Aorta (tissue), 5 donors: ENCODE measurements at places on chromosomes 2 and 18.
A peak's percentile ranks its signal among the peaks of the same experiment; 100 is the strongest.

- no peak for DNase-seq
These were observed 394 bp downstream of the SCYGR3 start for GRCh38 chr2:227614246-227614645.

GRCh38 chr2:163655667-163656066 lies 80.1 kb downstream of the FIGN start:
- no peak for DNase-seq

- DNase-seq, result no peak
These were observed 58.1 kb downstream of the COA5 start for GRCh38 chr2:98550165-98550564.

GRCh38 chr2:224401641-224402342 lies at the start of gene FAM124B:
Gene FAM124B (minus strand): TSS chr2:224402107. CDS start chr2:224401768, 339 bp downstream.
- DNase-seq, result peak; percentile 79

- no peak for DNase-seq
These were observed 71.3 kb downstream of the TMEM18 start for GRCh38 chr2:605674-606608.

GRCh38 chr18:9890957-9891356 lies 5.2 kb downstream of the TXNDC2 start:
- no peak for DNase-seq

DNA sequence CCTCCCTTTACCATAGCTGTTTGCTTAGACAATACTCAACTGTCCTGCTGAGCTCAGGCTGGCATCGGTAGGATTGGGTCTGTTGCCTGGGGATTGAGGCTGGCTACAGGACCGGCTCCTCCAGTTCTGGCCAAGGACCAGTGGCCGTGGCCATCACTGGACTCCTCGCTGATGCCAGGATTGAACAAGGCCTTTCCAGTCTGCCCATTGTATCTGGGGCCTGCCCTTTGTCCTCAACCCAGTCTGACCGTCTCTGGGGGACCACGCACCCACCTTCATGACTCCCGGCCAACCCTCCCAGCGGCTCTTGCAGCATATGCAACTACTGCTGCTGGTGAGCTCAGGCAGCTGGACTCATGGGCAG lies 28.7 kb downstream of the SH2D6 start:
- no peak for DNase-seq

DNA sequence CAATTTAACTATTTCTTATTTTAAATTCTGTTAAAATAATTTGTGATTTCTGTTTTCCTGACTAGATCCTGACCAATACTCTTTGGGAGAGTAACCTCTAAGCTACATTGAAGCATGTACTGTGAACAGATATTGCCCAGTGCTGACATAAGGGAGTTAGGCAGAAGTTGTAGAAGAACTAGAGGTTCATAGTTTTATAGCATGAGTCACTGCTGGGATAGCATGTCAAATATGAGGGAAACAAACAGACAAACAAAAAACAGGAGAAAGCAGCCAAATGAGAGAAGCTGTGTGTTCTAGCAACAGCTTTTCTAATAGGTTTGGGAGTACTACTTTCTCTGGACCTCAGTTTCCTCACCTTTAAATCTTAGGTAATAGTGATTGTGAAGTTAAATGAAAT lies 72.4 kb downstream of the CERS6 start:
- no peak for DNase-seq

DNA sequence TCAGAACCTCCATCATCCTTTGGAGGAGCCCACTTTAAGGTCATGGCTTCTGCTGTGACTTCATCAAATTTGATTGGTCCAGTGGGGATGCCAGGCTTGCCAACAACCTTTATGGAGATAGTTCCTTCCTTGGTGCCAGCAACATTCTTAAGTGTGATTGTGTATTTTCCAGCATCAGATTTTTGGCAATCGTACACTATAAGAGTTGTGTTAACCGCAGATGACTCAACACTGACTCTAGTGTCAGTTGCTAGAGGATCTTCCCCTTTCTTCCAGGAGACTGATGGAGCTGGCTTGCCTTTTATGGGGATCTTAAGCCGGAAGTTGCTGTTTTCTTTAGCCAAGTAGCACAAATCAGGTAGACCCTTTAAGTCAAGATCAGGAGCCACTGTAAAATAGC lies 98.7 kb downstream of the PLEKHA3 start:
- DNase-seq, result no peak

DNA sequence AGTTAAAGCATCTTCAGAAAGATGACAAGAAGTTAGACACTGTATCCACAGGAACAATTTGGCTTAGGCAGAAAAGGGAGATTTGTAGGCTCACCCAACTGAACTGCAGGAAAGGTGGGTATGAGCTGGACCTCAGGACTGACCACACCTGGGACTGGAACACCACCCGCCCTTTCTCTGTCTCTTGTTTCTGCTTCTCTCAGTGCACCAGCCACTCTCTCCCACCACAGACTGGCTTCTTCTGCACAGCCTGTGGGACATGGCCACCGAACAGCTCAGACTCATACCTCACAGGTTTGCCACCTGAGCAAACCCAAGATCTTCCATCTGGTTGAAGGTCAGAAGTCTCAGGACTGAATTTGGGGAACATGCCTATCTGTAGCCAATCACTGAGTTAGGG lies 14.2 kb upstream of the MALT1 start:
- no peak for DNase-seq

DNA sequence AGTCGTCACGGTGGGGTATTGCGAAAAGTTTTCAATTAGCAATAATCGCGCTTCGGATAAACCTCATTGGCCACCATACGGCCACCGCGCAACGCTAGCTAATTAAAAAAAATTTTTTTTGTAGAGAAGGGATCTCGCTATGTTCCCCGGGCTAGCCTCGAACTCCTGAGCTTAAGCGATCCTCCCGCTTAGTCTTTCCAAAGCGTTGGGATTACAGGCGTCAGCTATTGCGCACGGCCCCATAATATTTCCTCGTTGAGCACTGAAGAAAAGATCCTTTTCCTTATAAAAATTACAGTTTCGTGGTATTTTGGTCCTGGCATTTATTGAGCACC lies 759 bp upstream of the ACTR1B start:
- peak; percentile 74 for DNase-seq

GRCh38 chr2:217742841-217743240 lies 260.0 kb downstream of the TNS1 start:
- no peak for DNase-seq

DNA sequence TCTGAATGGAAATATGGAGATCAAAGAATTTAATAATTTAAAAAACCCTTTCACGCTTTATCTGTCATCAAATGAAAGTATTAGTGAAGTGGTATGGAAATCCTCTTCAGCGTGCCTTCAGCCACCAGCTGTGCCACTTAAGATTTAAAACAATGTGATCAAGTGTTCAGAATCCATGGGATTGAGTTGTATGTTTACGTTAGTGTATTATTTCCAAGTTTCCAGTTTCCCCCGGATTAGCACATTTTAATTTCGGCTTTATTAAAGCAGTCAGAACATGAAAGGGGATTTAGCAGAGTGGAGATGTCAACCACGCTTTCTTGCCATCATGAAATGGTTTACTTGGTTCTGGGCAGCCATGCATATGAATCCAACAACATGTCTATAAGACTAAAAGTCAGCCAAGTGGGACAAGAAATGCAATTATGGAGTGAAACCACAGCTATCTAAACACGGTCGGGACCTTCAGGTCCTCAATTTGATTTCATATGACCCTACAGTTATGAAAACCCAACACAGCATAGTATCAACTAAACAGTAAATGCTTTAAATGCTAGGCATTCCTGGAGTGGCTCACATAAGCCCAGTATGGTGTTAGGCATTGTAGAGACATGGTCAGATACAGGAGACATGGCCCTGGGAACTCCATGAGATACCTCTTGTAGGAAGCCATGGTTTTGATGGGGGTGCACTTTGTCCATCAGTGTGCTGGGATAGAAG lies 224.9 kb upstream of the EPAS1 start:
- DNase-seq, result no peak

- DNase-seq, result no peak
These were observed 1615.1 kb downstream of the DPP10 start for GRCh38 chr2:116057538-116057937.

- DNase-seq, result no peak
These were observed 164.8 kb upstream of the DOCK10 start for GRCh38 chr2:225207043-225207442.

GRCh38 chr2:203500951-203501350 lies 34.1 kb downstream of the RAPH1 start:
- DNase-seq, result no peak

DNA sequence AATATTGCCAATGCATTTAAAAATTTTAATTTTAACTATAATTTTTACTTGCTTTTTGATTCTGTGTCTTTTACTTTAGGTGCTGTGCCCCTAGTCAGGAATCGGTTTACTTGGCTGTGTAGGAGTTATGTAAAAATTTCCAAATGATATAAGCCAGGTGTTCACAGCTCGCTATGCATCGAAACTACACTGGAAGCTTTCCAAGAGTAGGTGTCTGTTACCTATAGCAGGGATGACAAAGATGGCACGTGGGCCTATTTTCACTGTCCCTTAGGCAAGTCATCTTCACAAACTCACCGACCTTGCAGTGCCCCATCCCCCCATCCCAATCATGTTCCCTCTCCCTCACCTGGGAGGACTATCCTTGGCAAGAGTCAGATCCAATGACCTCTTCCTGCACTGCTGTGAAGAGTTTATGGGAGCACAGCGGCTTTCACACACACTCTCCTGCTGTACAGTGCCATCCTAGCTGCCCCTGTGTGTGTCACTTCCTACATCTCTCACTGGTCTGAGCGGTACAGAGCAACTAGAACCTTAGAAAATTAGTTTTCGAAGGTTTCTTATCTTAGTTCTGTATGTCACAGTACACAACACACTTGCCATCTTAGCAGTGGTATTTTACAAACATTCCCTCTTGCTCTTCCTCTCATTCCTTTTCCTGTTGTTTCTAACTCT lies 49.2 kb upstream of the NAB1 start:
- no peak for DNase-seq

DNA sequence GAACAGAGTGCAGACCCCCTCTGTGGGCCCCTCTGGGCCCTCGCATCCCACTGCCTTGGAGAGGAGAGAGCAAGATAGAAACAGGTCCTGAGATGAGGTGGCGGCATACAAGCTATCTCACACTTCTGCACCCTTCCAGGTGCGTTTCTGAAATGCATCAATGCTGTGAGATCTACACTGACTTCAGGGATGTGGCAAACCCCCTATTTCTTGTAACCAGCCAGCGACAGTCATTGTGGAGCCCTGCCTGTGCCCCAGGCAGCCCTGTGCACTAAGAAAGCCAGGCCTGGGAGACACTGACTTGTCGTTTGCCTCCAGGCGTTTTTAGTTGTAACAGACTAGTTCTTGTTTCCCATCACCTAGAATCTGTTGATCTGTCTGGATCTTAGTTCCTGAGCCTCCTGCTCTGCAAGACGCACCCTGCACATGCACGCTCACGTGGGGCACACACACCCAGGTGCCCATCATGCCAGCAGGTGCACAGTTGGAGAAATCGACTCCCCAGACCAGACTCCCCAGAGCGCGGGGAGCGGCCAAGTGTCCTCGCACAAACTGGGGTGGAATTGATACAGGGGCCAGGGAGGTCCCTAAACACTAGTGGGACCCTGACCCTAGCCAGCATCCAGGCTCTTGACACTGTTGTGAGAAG lies 238.0 kb downstream of the FAM210A start:
- no peak for DNase-seq

GRCh38 chr2:33136566-33136965 lies 189.8 kb downstream of the LTBP1 start:
- no peak for DNase-seq

GRCh38 chr2:154143105-154143504 lies 271.4 kb downstream of the GALNT13 start:
- DNase-seq, result no peak

GRCh38 chr18:58754544-58755068 lies 83.3 kb downstream of the MALT1 start:
- peak; percentile 82 for DNase-seq

- no peak for DNase-seq
These were observed 100.8 kb upstream of the TFPI start for GRCh38 chr2:187655001-187655400.

DNA sequence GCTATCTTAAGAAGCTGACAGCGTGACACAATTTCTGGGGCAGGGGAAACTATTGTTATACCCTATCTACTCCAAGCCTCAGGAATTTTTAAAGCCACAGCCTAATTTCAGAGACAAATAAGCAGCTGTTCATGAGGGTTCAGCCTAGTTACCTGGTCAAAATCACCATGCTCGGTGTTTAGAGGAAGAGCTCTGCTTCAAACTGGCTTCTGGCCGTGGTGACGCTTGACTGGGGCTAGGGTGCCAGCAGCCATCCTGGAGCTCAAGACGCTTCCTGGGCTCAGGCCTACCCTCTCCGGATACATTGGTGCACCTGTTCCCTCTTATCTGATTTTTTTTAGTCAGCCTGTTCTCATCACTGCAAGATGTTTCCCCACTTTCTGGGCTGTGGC lies 41.7 kb downstream of the FRZB start:
- no peak for DNase-seq

GRCh38 chr2:85178980-85179411 lies 45.8 kb downstream of the TCF7L1 start:
- no peak for DNase-seq

DNA sequence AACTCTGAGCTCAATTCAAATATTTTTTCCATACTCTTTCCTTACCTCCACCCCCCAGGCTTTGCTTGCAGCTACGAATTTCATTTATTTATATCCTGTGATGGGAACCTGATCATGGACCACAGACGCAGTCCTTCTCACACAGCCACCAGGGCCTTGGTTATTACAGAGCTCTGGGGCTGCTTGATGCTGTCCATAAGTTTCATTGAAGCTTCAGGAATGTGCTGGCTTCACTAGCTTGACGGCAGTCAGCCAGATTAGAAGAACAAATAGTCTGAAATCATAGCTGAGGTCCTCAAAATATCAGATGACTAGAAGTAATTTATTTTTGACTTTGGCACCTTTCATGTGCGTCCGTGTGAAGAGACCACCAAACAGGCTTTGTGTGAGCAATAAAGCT lies 104.9 kb downstream of the VWA3B start:
- DNase-seq, result no peak

DNA sequence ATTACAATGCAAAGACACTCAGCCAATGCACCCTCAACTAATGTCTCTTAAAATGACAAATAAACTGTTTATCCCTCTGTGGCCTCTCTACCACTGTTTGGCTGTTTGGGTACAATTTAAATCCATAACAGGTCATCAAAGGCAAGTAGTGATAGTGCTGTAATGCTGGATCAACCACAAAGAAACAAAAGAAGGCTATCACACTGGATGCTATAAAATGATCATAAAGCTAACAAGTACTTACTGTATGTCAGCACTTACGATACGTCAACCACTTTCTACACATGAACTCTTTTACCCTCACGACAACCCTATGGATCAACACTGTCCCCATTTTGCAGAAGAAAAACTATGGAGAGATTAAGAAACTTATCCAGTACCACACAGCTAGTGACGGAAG lies 54.1 kb downstream of the RNU4ATAC start:
- no peak for DNase-seq

GRCh38 chr2:211035548-211036185 lies 479.3 kb downstream of the CPS1 start:
- DNase-seq, result no peak

DNA sequence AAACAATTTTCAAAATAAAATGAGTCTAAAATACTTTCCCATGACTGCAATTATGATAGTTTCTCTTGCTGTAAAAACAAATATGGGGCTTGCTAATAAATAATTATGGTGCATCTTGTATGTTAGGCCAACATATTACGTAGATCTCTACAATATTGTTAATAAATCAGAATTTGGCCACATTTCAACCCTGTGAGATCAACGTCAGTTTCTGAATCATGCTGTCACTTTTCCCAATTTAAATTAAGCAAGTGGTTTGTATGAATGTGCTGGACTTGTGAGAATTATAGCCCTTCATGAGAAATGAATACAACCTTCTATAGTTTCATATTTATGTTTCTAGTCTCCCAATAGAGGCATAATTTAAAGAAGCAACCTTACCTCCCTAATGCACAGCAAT lies 808.9 kb downstream of the SUCLG1 start:
- no peak for DNase-seq

- peak; percentile 97 for DNase-seq
These were observed at the start of gene MALT1 for GRCh38 chr18:58671111-58671631. Gene MALT1 (plus strand): TSS chr18:58671465. CDS start chr18:58671644, 179 bp downstream.
